ENCODE measurements at places on chromosomes 13 and 19.

DNA sequence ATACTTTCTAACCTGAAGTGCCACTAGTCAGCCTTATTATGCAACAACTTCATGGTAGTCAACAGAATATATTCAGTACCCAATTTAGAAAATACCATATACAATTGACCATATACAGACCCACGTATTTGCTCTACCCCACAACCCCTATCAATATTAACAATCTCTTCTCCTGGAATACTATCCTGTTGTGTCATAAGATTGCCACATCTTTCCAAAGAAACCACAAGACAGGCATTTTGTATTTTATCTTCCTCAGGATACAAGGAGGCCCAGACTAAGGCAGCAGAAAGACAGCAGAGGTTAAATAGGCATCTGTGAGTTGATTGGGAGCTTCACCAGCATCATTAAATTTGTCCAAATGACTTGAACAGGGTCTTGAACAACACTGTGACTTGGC lies 4.5 kb downstream of the SPART start:
- DNase-seq = no peak

- no peak for DNase-seq
These were observed 110.0 kb upstream of the SOX21 start for GRCh38 chr13:94822356-94822755.

DNA sequence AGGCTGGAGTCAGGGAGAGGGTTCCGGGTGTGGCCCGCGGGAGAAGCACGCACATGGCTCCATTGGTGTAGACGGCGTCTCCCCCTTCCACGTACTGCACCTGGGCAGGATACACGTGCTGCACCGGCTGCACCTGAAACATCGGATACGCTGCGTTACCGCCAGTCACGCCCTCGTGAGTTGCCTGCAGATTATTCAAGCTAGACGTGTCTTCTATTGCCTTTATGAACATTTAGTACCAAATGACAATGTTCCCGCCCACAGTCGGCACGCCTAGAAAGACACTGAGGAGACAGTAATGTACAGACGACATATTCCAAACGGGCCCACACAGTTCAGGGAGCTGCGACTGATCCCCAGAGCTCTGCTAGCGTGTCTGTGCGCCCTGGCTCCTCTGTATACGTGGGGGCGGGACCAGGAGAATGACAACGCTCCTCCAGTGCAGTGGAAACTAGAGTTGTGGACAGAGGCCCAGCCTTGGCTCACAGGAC lies 64.1 kb upstream of the RANBP3 start:
- DNase-seq = no peak

GRCh38 chr13:67619351-67619994 lies 389.3 kb upstream of the PCDH9 start:
- no peak for DNase-seq

GRCh38 chr13:80447747-80448146 lies 106.8 kb upstream of the SPRY2 start:
- DNase-seq = no peak

GRCh38 chr13:66984241-66984640 lies 245.9 kb downstream of the PCDH9 start:
- no peak for DNase-seq

DNA sequence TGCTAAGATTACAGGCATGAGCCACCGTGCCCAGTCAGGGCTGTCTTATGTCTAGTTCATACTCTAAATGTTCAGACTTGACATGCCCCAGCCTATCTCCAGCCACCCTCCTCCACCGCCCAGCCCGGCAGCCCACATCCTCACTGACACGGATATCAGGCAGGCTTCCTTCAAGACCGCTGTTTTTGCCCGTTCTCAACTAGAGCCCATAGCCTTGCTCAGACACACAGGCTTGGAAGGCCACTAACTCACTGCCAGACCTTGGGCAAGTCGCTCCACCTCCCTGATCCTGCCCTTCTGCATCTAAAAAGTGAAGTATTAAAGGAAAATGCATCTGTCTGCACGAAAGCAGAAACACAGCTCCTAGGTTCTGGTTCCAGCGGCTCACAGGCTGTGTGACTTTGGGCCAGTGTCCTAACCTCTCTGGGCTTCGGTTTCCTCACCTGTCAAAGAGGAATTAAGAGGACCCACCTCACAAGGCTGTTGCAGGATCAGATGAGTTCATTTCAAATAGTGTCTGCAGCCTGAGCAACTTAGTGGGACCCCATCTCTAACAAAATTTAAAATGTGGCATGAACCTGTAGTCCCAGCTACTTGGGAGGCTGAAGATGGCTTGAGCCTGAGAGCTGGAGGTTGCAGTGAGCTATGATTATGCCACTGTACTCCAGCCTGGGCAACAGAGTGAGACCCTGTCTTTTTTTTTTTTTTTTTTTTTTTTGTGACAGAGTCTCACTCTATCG lies 14.5 kb upstream of the CERS4 start:
- DNase-seq = peak; percentile 56

- DNase-seq = no peak
These were observed 6.3 kb downstream of the NHLRC3 start for GRCh38 chr13:39044536-39044935.

DNA sequence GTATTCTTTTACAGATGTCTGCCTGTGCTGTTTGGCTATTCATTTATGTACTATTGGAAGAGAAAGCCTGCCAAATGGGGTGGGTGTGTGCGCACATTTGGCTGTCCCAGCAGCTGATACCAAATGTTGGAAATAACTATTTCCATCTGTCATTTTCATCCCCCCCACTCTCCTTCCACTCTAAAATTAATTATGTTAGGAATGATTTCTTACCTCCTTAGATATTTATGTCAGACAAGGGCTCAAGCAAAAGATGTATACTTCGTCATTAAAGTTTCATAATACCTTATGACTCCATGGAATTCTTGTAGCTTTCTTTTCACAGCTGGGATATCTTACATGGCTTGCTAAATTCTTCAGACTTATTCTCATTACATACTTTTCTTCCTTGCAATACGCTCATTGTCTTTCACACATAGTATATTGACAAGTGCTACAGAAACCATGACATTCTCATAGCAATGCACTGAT lies 18.6 kb downstream of the ITM2B start:
- no peak for DNase-seq

DNA sequence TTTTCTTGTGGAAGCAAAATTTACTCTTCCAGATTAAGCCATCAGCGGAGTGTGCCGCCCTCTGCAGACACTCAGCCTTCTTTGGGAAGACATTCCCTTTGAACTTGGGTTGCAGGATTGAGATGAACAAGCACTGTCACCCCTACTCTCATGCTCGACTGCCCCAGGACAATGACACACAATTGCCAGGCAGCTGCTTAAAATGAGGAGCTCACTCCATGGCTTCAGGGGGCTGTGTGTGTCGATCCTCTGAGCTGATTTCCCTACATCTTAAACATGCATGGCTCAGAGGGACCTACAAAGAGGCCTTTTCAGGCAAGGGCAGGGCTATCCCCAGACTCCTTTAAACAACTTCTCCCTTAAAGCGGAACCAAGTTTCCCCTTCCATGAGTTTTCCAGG lies 107.5 kb upstream of the MBNL2 start:
- no peak for DNase-seq

GRCh38 chr19:29711584-29712132 lies 3.4 kb downstream of the C19orf12 start:
- DNase-seq = peak; percentile 60

DNA sequence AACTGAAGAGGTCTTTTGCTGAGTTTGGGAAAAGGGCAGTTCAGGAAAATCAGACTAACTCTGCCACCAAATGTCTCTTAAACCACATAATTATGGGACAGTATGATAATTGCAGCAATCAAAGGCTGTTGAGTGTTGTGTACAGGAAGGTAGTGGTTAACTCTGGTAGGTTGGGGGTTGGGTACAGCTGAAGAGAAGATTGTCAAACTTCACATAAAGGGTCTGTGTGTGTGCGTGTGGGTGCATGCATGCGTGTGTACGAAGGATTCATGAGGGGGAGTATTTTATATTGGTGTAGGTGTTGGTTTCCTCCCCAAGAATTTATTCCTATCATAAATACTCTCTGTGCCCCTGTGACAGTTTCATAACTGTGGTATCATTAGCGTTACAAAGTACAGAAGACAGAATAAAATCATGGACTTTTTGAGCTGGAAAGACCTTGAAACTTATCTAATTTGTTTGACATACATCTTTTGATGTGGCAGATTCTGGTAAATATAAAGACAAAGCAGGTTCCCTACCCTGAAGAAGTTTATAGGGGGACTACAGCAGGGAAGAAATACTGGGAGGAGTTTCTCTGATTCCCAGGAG lies 94.1 kb downstream of the PCCA start:
- DNase-seq = no peak

DNA sequence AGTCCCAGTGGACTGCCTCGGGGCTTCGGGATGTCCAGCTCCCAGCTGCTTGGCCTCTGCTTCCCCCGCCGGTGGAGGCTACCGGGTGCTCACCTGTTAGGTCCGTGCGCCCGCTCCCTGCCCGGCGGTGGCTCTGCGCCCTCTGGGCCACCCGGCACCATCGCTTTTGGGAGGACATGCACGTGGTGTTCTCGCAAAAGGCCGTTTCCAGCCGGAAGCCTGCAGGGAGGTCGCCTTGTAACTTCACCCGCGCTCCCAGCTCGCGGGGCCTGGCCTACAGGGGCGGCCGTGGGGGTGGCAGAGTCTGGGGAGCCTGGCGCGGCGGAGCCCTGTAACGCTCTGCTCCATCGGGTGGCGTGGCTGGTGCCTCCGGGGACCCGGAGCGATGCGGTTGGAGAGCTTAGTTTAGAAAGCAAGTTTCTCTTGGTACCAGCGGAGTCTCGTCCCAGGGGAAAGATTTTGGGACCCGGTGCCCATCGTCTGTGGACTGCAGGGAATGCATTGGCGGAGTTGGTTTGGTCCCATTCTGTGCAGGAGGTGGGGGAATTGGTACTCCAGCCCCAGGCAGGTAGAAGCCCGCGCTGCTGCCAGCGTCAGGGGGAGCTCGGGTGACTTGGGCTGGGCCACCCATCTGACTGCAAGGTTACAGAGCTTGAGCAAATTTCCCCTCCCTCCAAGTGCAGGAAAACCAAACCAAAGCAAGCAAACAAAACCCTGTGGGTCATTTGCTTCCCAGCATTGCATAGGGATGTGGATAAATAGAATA lies 673 bp downstream of the SPATA13 start:
- peak; percentile 14 for DNase-seq

- DNase-seq = no peak
These were observed 99.0 kb downstream of the MBNL2 start for GRCh38 chr13:97321101-97321500.

GRCh38 chr19:16778796-16779411 lies 50.3 kb upstream of the SIN3B start:
- DNase-seq = peak; percentile 5

GRCh38 chr19:29173896-29174295 lies 39.1 kb downstream of the UQCRFS1 start:
- no peak for DNase-seq

GRCh38 chr19:17468302-17469091 lies 1.8 kb upstream of the SLC27A1 start:
- no peak for DNase-seq

DNA sequence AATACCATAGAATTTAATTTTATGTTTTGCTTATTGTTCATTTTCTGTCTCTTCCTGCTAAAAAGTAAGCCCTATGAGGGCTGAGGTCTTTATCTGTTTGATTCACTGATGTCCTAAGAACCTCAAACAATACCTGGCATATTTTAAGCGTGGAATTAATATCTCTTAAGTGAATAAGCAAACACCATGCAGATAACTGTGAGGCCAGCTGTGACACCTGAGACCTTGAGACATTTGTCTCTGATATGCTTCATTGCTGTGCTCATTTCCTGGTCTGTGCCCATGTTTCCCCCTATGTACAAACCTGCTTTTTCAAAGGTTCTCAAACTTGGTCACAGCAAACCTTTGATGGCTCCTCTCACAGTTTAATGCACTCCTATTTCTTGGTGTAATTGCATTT lies 254.6 kb downstream of the COG6 start:
- DNase-seq = no peak

DNA sequence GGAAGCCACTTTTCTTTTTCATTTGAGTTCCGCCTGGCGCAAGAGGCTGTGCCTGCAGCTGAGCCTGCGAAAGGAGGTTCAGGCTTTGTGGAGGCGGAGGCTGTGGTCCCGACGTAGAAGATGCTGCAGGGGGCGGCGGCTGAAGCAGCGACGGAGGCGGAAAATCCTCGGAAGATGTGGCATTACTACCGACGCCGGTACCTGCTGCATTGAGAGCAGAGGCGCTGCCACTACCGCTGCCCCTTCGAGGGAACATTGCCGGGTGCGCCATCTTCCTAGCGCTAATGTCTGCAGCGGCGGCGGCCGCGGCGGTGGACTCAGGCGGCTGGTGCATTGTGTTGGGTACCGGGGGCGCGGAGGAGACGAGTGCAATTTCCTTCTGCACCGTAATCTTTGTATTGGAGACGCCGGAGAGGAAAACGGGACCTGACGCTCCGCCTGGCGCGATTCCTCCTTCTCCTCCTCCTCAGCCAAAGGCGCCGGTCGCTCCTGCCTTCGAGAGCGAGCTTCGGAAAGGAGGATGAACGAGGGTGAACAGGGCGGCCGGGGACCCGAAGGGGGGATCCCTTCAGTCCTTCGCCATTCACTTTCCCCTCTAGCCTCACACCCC lies at the start of gene TSC22D1:
TSC22D1 (minus strand) TSS at position 590 of the 610 bp plus-strand sequence; CDS start at position 334, 256 bp downstream.
- DNase-seq = peak; percentile 66

DNA sequence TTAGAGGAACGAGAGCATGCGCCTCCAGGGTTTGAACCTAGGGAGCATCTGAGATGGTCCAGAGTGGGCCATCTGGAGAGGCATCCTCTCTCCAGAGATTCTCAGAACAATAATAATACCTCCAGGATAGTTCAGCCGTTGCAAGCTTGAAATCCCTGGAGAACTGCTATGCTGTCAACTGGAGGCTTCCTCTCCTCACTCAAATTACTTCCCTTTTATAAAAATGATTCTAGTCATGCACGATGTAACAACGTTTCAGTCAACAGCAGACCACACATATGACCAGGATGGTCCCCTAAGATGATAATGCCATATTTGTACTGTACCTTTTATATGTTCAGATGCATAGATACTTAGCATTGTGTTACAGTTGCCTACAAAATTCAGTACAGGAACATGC lies 108.7 kb downstream of the SHISA2 start:
- no peak for DNase-seq

- peak; percentile 56 for DNase-seq
These were observed 33.1 kb downstream of the CEBPG start for GRCh38 chr19:33406521-33407139.

DNA sequence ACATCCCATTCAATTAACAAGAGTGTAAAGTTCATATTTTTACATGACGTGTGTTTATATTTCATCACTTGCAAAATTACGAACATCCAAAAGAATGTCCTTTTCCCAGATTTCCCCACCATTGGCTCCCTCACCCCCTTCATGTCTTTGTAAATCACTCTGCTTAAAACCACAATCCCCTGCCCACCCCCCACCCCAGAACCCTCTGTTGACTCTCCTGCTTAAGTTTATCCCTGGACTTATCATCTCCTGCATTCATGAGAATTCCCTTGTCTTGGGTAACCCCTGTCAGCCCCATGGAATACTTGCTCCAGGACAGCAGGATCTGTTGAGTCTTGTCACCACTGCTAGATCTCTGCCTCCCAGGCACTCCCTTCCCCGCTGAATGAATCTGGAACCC lies 109.9 kb downstream of the COL4A1 start:
- no peak for DNase-seq

GRCh38 chr13:25677956-25678355 lies 306.2 kb downstream of the ATP8A2 start:
- no peak for DNase-seq

- DNase-seq = no peak
These were observed 7.5 kb upstream of the TM6SF2 start for GRCh38 chr19:19280561-19280960.

- no peak for DNase-seq
These were observed at the start of gene SERTM1 for GRCh38 chr13:36673838-36674326. TSS of gene SERTM1 (plus strand) at chr13:36674020. CDS start at chr13:36695079, 21,059 bp downstream.
